ENCODE measurements at places on chromosomes 13 and 19.

DNA sequence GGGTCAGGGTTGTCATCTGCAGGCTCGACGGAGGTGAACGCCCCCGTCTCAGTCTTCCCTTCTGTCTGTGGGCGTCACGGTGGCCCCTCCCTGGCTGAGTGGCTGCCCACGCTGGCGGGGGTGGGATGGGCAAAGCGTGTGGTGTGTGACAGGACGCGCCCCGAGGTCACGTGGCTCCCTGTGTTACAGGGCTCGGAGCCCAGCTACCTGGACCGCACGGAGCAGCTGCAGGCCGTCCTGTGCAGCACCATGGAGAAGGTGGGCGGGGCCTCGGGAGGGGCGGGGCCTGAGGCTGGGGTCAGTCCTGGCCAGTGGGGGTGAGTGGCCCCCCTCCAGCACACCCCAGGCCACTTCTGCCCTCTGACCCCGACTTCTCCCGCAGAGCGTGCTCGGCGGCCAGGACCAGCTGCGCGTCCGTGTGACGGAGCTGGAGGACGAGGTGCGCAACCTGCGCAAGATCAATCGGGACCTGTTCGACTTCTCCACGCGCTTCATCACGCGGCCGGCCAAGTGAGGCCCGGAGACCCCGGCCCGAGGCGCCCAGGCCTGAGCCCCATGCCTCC is 6.3 kb upstream of the GRIN3B start:
- DNase-seq: no peak

GRCh38 chr19:31275068-31275334 is 74.2 kb downstream of the TSHZ3 start:
- DNase-seq: no peak

DNA sequence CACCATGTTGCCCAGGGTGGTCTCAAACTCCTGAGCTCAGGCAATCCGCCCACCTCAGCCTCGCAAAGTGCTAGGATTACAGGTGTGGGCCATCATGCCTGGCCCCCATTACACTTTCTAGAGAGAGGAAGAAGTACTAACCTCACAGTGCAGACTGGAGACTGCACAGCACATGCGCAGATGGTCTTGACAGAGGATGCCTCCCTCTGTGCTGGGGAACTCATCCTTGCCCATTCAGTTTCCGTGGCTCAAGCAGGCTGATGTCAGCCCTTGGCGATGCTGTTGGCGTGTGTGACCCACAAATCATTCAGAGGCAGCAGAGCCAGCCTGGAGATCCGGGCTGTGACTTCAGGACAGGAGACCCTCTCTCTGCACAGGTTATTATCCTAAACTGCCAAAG is 14.6 kb upstream of the FFAR2 start:
- DNase-seq: no peak

GRCh38 chr19:39413272-39413910 is 922 bp downstream of the PLEKHG2 start:
- peak; percentile 59 for DNase-seq

DNA sequence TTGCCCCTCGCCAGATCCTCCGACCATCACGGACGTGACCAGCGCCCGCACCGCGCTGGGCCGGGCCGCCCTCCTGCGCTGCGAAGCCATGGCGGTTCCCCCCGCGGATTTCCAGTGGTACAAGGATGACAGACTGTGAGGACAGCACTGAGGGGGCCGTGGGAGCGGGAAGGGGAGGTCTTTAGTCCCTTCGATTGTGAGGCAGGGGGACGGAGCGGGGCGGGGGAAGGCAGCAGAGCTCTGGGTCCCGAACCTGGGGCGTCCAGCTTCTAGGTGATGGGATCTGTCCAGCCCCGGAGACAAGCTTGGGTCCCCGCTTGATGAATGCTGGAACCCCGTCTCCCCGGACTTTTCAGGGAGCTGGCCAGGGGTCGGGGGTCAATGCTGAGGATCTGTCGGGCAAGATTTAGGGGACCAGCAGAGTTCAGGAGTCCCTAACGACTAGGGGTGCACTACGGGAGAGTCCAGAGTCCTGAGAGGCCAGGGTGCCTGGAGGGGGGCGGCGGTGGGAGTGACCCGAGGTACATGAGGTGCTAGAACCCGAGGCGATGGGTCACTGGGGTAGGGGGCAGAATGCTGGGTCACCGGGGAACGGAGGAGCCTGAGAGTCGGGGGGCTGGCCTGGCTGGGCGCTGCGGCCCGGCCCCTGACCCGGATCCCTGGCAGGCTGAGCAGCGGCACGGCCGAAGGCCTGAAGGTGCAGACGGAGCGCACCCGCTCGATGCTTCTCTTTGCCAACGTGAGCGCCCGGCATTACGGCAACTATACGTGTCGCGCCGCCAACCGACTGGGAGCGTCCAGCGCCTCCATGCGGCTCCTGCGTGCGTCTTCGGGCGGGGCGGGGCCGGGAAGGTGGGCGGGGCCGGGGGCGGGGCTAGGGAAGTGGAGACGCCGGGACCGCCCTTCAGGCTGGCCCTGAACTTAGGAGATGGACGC is 14.6 kb downstream of the VSIG10L start:
- peak; percentile 40 for DNase-seq

- DNase-seq: peak; percentile 88
Observed at GRCh38 chr13:40982772-40983171, 36.3 kb downstream of the ELF1 start.

DNA sequence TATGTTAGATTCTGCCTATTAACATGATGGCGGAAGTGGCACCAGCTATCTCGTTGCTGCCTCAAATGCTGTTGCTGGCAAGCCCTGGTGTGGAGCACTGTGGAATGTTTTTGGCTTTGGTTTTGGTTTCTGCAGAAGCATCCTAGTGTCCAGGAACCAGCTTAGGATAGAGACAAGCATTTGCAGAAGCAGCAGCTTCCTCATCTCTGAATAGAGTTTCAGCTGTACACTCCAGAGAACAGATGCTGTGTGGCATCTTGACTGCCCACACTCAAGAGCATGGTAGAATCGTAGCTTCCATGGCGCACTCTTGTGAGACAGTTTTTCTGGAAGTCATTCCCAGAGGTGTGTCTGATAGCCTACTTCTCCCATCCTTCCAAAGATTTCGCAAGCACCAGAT is 145.3 kb upstream of the RXFP2 start:
- no peak for DNase-seq

GRCh38 chr13:24493356-24493755 is 19.2 kb downstream of the PARP4 start:
- DNase-seq: no peak

DNA sequence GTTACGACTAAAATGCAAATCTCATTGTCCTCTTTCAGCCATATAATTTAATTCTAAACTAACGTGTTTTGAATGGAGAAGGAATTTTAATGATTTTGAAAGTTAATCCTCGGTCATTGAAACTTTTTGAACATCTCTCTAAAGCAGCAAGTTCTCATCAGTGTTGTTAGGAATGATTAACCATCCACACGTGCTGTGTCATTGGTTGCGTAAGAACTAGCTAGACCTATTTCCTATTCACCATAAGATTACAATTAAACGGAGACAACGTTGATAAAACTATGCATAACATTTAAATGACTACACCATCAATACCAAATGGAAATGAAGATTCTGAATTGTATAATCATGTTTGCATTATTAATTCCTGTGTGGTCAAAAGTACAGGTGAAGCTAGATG is 155.6 kb upstream of the IRS2 start:
- DNase-seq: no peak

GRCh38 chr13:111407381-111408131 is 87.1 kb downstream of the TEX29 start:
- DNase-seq: no peak

- DNase-seq: no peak
Observed at GRCh38 chr13:45787346-45787745, 64.2 kb downstream of the SIAH3 start.

GRCh38 chr19:3653865-3654513 is 27.4 kb upstream of the CACTIN start:
- no peak for DNase-seq
